ENCODE measurements at places on chromosomes 5 and 9.
A peak's percentile ranks its signal among the peaks of the same experiment; 100 is the strongest.

DNA sequence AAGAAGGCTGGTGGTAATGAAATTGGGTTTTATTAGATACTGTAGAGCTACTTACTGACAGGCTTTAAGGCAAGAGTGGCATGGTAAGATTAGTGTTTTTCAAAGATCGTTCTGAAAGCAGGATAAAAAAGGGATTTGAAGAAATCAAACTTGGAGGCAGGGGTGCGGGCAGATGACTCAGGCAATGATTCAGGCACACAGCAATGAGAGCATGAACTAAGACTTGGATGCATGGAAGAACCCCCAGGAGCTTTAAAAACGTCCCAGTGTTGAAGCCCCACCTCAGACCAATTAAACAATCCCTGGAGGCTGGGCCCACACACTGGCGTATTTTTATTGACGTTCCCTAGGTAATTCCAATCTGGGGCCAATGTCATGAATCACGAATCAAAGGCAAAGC lies 102.5 kb downstream of the SREK1 start:
- no peak for DNase-seq

- DNase-seq = no peak
Observed at GRCh38 chr5:135156715-135157404, 122.8 kb upstream of the PITX1 start.

- peak; percentile 43 for DNase-seq
Observed at GRCh38 chr5:1882337-1883119, at the start of gene IRX4. Gene IRX4 (minus strand): TSS chr5:1882925. CDS start chr5:1882647, 278 bp downstream.

DNA sequence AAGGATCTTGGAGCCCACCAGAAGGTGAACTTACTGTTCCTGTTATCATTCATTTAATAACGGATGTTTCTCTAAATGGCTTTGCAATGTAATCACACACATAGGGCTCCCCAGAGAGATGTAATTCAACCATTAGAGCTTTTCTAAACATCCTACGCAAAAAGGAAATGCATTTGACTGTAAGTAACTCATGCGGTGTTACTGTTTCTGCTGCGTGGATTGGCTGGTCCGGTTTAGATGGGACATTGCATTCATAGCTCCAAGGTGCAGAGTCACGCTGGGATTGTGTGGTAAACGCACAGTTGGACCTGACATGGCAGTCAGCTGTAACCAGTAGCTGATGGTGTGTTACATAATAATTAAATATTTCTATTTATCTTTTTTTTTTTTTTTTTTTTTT lies 185.5 kb upstream of the OTULINL start:
- DNase-seq = no peak
